ENCODE measurements at places on chromosomes 3 and 15.

GRCh38 chr15:87779746-87780145 lies 476.8 kb downstream of the NTRK3 start:
- no peak for DNase-seq

GRCh38 chr15:52013151-52013791 lies 5.7 kb upstream of the MAPK6 start:
- DNase-seq: peak; percentile 25

DNA sequence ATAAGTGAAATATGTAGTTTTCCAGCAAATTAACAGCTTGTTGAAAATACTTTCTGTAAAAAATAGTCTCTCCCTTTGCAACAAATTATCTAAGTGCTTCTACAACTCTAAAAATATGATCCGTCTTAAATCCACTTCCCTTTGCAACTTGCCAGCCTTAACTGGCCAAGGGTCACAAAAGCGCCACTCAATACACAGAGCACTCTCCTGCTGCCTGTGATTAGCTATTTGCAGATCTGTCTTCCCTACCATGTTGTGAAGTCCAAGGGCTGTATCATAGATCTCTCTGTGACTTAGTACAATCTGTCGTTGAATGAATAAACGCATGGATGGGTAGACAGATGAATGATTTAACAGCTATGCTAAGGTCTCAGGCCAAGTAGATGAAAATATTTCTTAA lies 76.2 kb downstream of the ITGB5 start:
- DNase-seq: no peak

- DNase-seq: no peak
Observed at GRCh38 chr3:15903759-15904720, 106.3 kb upstream of the ANKRD28 start.

- no peak for DNase-seq
Observed at GRCh38 chr3:48428088-48428571, 1.8 kb downstream of the PLXNB1 start.

DNA sequence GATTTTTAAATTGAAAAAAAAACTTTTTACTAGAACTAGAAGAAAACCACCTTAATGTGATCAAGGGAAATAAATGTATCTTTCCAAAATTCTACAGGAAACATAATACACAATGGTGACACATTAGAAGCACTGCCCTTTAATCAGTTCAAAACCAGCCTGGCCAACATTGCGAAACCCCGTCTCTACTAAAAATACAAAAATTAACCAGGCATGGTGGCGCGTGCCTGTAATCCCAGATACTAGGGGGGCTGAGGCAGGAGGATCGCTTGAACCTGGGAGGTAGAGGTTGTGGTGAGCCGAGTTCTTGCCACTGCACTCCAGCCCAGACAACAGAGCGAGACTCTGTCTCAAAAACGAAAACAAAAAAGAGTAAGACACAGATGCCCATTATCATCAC lies 134.5 kb downstream of the TBC1D5 start:
- no peak for DNase-seq

DNA sequence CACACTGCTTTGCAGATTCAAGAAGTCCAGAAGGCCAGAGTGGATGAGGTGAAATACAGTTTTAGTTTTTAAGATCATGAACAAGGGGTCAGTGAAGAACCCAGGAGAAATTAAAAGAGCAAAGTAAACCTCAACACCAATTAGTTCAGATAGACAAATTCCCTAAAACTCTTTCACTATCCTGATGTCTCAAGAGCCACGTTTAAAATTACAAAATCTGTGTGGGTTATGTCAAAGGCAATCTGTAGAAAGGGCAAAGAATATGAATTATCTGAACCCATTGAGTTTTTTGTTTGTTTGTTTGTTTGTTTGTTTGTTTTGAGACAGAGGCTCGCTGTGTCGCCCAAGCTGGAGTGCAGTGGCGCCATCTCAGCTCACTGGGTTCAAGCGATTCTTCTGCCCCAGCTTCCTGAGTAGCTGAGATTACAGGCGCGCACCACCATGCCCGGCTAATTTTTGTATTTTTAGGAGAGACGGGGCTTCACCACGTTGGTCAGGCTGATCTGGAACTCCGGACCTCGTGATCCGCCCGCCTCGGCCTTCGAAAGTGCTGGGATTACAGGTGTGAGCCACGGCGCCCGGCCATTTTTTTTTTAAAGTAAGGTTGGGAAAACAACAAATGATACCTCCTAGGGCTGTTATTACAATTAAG lies 32.1 kb upstream of the ST3GAL6 start:
- DNase-seq: no peak

- peak; percentile 55 for DNase-seq
Observed at GRCh38 chr3:33645060-33645647, 72.9 kb downstream of the CLASP2 start.

- DNase-seq: peak; percentile 66
Observed at GRCh38 chr3:193868590-193868989, 267.4 kb upstream of the HES1 start.

DNA sequence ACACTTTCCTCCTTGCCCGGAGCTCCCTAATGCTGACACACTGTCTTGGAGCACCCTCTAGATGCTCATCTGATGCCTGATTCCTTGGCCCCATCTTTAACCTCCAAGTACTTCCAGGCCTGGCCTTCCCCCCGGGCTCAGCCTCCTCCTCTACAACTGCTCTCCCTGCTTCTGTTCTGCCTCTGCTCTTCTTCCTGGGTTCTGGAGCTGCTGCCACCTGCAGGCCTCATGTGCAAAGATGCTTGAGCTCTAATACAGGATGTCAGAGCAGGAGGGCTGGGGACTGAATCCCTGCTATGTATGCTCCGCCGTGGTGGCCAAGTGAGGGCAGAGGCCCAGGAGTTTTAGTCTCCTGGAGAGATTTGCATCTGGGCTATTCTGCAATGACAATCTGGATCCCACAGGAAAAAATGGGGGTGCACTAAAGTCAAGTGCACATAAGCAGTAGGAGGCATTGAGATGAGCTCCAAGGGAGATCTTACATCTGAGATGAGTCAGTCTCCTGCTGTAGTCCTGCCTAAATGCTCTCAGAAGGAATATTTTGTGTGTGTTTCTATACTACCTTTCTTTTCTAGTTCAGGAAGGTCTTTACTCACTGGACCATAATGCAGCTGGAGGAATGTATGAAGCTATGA lies 296.3 kb downstream of the UACA start:
- peak; percentile 67 for DNase-seq

- no peak for DNase-seq
Observed at GRCh38 chr3:37338500-37338899, 164.1 kb upstream of the LRRFIP2 start.

GRCh38 chr3:67617518-67617917 lies 36.9 kb downstream of the SUCLG2 start:
- no peak for DNase-seq

DNA sequence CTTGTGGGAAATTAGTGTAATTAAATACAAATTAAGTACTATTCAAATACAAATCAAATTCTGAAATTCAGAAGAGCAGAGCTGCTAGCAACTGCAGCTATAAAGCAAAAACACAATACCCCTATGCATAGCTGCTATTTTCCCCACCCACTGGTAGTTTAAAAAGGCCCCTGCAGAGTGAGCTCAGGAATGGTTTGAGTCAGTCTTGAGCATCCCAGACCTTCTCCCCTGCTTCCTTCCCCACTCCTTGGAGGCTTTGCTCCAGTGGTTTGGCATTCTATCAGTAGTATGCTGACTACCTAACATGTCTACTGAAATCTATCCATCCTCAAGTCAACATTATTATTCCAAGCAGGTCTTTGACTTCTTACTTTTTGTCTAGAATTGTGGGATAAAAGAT lies 53.0 kb downstream of the EFHB start:
- DNase-seq: no peak

GRCh38 chr15:57819646-57820045 lies 113.1 kb downstream of the POLR2M start:
- DNase-seq: no peak

GRCh38 chr3:52792961-52793695 lies 1.5 kb upstream of the ITIH3 start:
- DNase-seq: no peak

DNA sequence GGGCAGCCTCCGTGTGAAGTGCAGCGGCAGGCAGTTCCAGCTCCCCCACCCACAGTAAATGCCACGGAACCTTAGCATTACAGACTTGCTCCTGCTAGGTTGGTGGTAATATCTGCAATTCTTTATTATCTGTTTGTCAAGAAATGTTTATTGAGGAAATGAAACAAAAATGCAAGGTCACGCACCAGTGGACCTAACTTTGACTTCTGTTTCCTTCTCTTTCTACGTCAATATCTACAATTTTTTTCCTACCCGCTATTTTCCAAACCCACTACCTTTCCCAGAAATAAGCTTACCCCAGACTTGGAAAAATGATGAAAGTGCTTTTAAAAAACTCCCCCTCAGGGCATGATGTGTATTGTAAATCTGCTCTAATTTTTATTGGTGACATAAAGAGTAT lies 18.9 kb downstream of the ILDR1 start:
- no peak for DNase-seq

GRCh38 chr3:169591159-169591951 lies 72.2 kb downstream of the MECOM start:
- DNase-seq: no peak

GRCh38 chr15:19987389-19988048 lies 554.1 kb downstream of the GOLGA6L6 start:
- no peak for DNase-seq

DNA sequence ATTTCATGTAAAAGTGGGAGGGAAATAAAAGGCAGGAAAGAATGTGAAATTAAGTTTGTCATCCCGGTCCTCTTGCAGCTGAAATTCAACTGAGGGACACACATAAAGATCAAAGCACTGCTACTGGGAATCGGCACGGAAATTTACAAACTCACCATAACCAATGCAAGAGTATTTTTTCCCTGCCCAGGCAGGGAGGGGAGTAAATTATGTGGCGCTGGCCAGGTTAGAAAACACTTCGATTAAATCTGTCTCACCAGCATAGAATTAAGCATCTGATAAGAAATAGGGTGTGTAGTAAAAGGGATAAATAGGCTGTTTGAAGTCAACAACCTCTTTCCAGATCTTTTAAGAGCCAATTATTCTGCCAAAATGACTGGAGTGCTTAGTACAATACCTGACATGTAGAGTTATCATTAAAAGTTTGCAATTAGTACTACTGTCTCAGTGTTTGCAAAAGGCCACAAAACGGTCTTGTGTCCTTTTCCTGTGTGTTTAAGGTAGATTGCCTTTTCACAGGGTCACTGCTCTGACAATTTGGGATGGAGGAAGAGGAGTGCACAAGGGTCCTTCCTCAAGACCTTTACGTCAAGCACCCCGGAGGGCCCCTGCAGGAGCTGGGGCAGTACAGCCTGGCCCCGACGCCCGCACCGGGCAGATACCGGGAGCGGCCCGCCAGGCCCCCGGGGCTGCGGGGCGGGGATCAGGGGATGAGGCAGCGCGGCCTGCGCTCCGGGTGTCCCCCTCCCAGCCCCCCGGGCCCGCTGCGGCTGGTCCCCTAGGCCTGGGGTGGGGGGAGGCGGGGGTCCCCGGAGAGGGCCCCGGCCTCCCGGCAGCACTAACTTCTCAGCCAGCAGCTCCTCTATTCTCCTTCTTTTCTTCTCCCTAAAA lies 651 bp downstream of the UBA3 start:
- DNase-seq: no peak

DNA sequence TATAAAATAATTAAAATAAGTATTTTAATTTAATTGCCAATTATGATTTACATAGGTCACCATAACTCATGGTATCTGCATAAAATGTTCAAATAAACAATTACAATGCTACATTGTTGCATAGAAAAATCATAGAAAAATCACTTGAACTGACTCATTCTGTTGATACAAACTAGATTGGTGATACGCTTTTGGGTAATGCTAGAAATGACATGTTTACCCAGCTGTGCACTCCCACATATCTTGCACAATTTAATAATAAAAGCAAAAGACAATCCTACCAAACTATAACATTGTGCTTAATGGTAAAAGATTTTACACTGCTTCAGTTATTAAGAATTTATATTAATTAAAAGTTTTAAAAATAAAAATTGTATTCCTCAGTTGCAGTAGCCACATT lies 45.8 kb upstream of the FBXL22 start:
- peak; percentile 14 for DNase-seq

DNA sequence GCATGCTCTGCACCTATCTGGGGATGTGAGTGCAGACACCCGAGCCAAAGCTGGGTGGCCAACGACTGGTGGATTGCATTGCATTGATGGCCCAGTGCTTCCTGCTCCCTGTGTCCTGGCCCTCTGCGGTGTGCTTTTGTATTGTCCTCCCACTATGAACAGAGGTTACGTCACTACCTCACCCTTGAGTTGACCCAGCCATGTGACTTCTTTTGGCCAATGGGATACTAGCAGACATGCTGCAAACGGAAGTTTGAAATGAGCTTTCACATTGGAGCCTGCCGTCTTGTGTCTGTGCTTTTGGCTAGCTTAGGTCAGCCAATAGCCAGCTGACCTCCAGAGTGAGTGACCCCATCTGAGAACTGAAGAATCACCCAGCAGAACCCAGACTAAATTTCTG lies 15.3 kb upstream of the TBC1D21 start:
- DNase-seq: no peak

DNA sequence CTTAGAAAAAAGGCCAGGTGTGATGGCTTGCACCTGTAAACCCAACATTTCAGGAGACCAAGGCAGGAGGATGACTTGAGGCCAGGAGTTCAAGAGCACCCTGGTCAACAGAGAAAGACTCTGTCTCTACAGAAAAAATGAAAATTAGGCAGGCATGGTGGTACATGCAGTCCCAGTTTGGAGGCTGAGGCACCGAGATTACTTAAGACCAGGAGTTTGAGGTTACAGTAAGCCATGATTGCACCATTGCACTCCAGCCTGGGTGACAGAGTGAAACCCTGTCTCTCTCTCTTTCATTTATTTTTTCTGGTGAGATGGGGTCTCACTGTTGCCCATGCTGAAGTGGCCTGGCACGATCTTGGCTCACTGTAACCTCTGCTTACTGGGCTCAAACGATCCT lies 24.7 kb downstream of the IP6K1 start:
- DNase-seq: no peak

DNA sequence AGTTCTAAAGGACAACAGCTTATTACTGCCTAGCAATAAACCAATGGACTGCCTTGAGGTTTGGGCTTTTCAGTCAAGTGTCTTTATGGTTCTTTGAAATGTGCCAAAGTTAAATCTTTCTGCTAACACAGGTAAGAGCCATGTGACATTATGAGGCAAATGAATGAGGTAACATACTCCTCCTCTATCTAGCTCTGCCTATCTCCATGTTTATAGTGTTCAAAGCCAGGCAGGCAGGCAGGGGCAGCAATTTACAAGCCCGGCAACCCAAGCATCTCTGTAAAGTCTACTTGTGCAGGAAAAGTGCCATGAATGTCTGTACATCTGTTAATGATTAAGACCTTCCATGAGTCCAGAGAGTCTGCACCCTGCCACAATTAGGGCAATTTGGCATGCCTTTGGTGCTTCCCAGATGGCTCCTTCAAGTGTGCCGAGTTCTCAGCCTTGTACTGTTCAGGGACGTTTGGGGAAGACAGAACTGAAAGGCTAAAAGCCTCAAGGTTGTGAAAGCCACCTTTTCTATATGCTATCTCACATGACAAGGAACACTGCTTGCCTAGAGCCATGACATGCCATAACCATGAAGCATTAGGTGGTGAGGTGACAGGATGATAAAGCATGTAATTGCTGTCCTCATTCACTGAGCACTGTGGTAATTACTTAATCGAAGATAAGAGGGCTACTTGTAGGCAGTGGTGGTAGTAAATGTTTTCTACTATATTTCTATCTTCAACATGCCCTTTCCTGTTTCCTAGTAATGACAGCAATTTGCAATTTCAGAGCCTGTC lies 41.4 kb upstream of the EIF1B start:
- DNase-seq: peak; percentile 2

GRCh38 chr3:4241595-4242170 lies 61.5 kb upstream of the SETMAR start:
- DNase-seq: no peak

All from ACHN (cell line).